Type B pancreatic cell (in vitro differentiated cells): ENCODE measurements at places on chromosomes 16 and 17. TPM values are rescaled to one million over a fixed set of nuclear protein-coding genes. Genes with fewer than 3 reads are reported as not detected.

ROGDI gene
- total RNA-seq, result 37.6 and 39.3 TPM in 2 replicates

DNA sequence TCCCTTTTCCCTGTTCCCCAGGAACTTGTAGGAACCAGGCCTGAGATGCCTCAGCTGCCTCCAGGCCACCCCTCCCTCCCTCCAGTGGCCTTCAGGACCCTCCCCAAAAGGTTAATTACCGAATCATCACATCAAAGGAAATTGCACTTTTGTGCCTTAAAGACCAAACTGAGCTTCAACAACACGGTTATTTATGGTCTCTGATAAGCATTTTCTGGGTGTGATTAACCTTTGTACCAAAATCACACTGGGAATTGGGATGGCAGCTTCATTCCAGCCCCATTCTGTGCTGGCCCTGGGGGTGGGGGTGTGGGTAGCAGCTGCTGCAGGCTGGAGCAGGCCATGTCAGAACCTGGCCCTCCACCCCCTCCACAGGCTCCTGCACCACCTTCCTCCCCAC lies 16.7 kb downstream of the CRHR1 start:
- DNase-seq, result no peak

DNA sequence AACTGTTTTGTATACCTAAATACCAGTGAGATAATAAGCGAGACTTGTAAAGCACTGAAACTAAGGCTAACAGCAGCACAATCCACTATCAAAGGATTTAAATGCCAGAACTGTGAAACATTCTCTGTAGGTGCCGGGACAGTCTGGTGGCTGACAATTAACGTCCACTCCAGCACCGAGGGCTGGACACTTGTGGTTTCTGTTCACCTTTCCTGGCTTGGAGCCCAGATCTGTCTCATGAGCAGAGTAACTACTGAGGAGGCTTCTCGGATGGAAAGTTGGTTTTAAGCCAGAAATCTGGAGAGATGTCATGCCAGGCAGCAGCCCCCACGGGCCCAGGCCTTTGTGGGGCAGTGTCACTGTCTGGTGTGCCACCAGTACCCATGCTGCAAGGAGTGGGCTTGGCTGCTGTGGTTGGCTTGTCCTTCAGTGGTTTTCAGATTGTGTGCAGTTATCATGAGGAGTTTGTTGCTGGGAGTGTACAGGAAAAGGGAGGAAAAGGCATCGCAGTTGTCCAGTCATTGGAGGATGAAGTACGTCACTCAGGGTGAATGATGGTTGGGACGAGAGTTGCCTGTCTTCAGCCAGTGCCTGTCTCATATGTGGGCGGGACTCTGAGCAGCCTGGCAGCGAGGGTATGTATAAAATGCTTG lies 35.5 kb downstream of the UBN1 start:
- DNase-seq, result no peak

CDK5R1 gene
- 6.9 and 9.7 TPM in 2 replicates for total RNA-seq

ZG16 gene
- 0.85 and 1.5 TPM in 2 replicates for total RNA-seq

CHMP6 gene
- total RNA-seq, result 29.1 and 33.4 TPM in 2 replicates

- DNase-seq, result no peak
Observed at GRCh38 chr17:75061618-75062017, 14.6 kb downstream of the KCTD2 start.

DNA sequence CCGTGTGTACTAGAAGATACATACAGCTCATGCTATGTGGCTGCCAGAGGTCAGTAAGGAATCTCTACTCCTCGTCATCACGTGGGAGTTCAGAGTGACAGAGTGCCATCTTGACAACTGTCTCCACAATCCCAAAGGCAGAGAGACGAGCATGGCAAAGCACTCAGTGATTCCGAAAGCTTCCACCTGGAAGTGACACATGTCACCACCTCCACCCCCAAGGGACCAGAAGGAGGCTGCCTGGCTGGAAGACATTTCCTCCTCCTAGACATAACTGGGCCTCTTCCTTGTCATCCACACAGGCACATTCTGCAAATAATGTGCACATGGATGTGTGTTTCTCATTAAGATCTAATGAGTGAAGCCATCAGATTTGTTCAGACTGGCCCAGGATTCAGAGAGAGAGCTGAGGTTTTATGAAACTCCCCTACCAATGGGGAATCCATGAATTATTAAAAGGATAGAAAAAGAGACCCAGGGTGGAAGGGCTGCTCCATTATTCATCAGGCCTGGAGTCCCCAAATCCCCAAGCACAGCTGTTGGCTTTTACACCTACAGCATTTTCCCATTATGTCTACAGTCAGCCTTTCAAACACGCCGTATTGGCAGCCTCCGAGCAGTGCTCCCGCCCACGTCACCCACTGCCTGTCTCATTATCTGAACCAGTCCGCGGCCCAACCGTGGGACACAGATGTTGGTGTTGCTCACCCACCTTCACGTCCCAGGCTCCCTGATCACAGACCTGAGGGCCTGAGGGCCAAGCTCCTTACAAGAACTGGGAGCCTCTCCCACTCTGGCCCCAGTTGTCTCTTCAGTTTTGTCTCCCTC lies 3.3 kb upstream of the CACNG5 start:
- DNase-seq, result no peak

- no peak for DNase-seq
Observed at GRCh38 chr17:81684442-81684911, 666 bp downstream of the HGS start.

GRCh38 chr16:86508947-86509758 lies 1.2 kb upstream of the FOXF1 start:
- no peak for DNase-seq

DPEP3 gene
- total RNA-seq, result not detected in 2 replicates

PRCD gene
- total RNA-seq, result 0.33 and 3.3 TPM in 2 replicates

GFAP gene
- total RNA-seq, result 0.10 and 0.26 TPM in 2 replicates

- no peak for DNase-seq
Observed at GRCh38 chr16:89921702-89922476, 1.3 kb upstream of the TUBB3 start.

DNA sequence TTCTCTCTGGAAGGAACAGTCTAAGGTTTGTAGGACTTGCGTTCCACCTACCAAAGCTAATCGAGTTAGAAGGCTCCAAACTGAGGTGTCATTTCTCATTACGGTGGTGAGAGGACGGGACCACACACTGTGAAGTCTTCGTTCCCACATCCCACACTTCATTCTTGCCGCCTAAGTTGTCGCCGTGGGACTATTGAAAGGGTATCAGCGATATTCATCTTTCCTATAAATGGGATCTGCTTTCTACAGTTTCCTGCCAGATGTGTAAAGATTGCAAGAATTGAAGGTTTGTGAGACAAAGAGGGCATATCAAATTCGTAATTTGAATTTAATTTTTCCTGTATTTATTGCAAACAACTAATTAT lies 608 bp upstream of the TRIM37 start:
- DNase-seq, result no peak
